ENCODE measurements at places on chromosomes 6 and 20.

GRCh38 chr20:52921340-52921739, 50.8 kb upstream of the TSHZ2 start:
- DNase-seq = peak; percentile 74

- peak; percentile 34 for DNase-seq
These were observed at the start of gene IL20RA for GRCh38 chr6:137044366-137045221. IL20RA (minus strand) TSS chr6:137044965; CDS start chr6:137044728, 237 bp downstream.

GRCh38 chr20:43252761-43253160, 63.1 kb upstream of the PTPRT start:
- DNase-seq = no peak

GRCh38 chr6:94955156-94955555, 622.2 kb upstream of the MANEA start:
- DNase-seq = no peak

GRCh38 chr6:40290816-40291215, 296.3 kb downstream of the LRFN2 start:
- no peak for DNase-seq

- DNase-seq = peak; percentile 13
These were observed 516 bp upstream of the IRF4 start for GRCh38 chr6:390914-391558.

Data from muscle of back (tissue), 13 donors.